Cerebellar cortex (tissue), 1 donor: ENCODE measurements at places on chromosomes 2 and 18.

DNA sequence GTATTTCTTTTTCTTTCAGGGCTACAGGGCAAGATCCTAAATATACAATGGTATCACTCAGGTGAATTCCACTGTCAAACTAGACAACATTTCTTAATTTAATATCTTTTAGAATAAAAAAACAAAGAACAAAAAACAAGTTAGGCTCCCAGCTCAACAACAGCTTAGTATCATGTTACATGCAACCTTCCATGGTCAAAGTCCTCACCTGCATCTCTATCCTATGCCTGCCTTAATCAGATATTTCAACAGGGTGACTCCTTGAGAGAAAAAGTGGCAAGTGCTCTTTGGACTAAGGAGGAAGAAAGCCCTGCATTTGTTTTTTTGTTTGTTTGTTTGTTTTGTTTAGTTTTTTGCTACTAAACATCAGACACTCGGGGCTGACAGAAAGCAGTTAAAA, 50.2 kb downstream of the WDFY1 start:
- DNase-seq = no peak

- DNase-seq = no peak
These were observed 158.5 kb upstream of the NOSTRIN start for GRCh38 chr2:168643979-168644378.

DNA sequence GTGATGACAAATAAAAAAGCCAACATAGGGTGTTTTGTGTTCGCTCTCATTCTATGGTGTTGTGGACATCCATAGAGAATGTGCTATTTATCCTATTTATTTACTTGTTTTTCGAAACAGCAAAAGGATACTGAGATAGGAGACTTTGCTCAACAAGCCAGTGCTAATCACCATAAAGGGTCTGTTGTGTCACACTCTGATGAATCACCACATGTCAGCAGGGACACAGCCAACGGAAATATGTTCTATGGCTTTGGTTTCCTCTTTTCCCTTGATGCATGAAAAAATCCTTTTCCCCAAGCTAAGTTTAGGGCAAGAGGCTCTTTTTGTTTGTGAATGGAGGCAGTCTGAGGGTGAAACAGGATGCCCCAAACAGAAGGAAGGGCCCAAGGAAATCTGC, 154.3 kb downstream of the RNF152 start:
- DNase-seq = peak; percentile 25

GRCh38 chr2:124112966-124113365, 87.9 kb downstream of the CNTNAP5 start:
- no peak for DNase-seq

DNA sequence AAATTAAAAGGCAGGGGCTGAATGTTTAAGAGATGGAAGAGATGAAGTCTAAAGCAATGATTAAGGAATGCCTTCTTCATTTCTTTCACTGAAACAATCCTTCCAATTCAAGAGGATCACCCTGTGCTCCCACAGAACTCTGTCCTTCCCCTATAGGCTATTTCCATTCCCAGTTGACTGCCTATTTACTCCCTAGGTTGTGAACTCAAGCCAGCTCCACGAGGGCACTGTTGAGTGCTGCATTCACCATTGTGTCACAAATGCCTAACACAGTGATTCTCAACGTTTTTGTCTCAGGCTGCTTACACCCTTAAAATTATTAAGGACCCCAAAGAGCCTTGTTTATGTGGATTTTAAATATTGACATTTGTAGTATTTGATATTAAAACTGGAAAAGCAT, 112.4 kb downstream of the AOX1 start:
- no peak for DNase-seq
